ENCODE measurements at places on chromosomes 3 and 15.
A peak's percentile ranks its signal among the peaks of the same experiment; 100 is the strongest.

GRCh38 chr3:173548261-173548660, 150.7 kb downstream of the NLGN1 start:
- DNase-seq = no peak

- no peak for DNase-seq
Observed at GRCh38 chr3:58629629-58630028, 36.9 kb downstream of the FAM3D start.

DNA sequence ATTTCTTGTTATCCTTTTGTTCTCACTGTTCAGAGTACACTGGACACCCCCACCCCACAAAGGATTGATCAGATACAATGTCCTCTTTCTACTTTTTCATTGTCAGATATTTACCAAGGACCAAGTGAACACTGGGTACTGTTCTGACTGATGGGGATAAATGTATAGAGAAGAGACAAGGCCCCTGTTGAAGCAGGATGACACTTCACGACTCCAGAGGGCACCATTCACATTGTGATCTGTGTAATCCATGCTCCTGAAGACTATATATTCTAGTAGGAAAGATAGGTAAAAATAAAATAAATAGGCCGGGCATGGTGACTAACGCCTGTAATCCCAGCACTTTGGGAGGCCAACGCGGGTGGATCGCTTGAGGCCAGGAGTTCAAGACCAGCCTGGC, 7.2 kb upstream of the CRYGS start:
- no peak for DNase-seq

- DNase-seq = no peak
Observed at GRCh38 chr3:11273891-11274291, 1.7 kb downstream of the ATG7 start.

GRCh38 chr15:60392986-60393790, 4.6 kb downstream of the ANXA2 start:
- no peak for DNase-seq

DNA sequence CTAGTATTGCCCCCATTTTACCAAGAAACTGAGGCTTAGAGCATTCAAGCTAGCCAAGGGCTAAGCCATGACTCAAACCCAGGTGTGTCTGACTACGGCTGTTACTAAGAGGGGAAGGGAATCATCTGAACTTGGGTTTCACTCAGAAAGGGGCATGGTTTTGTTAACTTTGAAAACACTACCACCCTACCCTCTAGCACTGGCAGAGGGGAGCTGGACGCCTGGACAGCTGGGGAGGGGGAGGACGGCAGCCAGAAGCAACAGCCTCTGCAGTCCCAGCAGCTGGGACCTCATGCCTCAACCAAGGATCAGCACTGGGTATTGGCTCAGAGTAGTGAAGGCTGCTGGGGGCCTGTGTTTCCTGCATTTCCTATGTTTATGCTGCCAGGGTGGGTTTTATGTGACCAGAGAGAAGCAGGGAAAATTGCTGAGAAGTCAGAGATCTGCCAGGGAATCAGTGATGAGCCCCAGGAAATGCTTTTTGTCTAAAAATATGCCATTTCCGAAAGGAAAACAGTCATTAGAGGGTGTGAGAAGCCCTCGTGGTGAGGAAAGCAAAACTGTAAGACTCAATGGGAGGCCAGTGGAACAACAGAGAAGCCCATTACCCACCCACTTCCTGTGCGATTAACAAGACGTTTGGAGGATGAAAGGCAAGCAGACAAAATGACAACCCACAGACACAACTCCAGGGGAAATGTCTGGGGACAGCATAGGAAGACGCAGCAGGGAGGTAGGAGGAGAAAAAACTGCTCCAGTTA, 41.2 kb downstream of the LIPC start:
- peak; percentile 14 for DNase-seq

DNA sequence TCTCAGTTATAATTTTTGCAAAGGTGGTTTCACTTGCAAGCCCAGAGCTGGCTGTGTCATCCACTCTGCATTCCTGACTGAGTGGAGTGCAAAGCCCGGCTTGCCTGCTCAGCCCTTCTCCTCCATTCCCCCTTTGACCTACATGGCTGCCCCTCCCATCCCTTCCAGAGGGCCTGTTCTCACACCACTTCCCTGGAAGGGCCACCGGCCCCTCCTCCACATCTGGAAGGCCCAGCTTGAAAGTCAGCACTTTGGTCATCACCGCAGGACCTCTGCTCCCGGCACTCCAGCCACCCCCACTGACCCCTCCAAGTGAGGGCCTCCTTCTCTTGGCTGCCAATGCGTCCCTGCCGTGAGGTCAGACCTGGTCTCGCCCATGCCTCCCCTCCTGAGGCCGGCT, 74.1 kb upstream of the RNF7 start:
- DNase-seq = no peak

DNA sequence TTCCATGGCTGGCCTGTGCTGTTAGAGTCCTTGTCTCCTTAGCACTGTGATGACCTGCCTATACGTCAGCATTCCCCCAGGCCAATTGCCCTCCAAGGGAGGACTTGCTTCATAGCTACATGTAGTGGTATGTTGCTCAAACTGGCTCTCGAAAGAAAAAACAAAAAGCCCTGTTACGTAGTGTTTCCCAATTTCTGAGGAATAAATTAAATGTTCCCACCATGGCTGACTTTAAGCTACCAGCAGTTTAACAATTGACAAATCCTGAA, 54.6 kb downstream of the WNT7A start:
- DNase-seq = no peak

DNA sequence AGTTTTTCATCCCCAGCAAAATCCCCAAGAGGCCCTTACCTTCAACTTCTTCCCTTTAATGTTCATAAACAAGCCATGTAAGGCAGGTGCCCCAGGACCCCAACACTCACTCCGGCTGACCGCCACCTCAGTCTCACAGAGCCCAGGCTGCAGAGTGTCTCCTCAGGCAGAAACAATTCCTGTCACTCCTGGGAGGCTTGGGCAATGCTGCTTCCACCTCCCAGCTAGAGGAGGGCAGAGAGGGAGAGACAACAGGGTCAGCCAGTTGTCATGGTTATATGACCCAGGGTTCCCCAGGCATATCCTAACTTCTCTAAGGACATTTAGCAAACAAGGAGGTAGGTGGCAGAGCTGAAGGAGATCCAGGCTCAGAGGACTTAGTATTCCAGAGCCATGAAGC, at the start of gene PLIN1:
PLIN1 (minus strand) TSS at position 156 of the 400 bp plus-strand sequence. CDS start 1,878 bp downstream, outside the sequence.
- DNase-seq = no peak

GRCh38 chr15:79433276-79433990, 1.3 kb downstream of the MINAR1 start:
- DNase-seq = no peak

- no peak for DNase-seq
Observed at GRCh38 chr15:93252780-93253179, 163.8 kb upstream of the RGMA start.

DNA sequence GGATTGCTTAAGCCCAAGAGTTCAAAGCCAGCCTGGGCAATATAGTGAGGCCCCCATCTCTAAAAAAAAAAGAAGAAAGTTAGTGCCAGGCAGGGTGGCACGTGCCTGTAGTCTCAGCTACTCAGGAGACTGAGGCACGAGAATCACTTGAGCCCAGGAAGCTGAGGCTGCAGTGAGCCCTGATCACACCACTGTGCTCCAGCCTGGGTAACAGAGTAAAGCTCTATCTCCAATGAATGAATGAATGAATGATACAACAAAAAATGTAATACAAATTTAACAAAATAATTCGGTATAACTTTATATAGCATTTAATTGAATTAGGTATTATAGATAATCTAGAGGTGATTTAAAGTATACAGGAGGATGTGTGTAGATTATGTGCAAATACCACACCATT, 29.7 kb downstream of the DENND4A start:
- DNase-seq = no peak

- DNase-seq = no peak
Observed at GRCh38 chr3:11565072-11565471, 78.6 kb downstream of the VGLL4 start.
